ENCODE measurements at places on chromosomes 2 and 18. TPM values are rescaled to one million over a fixed set of nuclear protein-coding genes. Genes with fewer than 3 reads are reported as not detected.
A peak's percentile ranks its signal among the peaks of the same experiment; 100 is the strongest.

DNA sequence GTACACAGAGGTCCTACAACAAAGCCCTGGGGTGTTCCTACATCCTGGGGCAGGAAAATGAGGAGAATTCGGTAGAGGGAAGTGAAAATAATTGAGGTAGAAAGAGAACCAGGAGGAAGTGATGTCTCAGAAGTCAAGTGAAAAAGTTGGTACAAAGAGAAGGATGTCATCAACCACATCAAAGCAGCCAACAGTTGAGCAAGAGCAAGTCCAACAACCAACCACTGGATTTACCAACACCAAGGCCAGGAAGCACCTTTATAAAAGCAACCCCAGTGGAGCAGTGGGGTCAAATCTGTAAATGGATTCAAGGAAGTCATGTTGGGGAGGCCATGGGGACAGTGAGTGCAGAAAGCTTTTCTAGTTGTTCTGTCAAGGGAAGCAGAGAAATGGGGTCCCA, 360.4 kb downstream of the ZNF516 start:
- no peak for DNase-seq

The INPP1 gene
- total RNA-seq: 13.5 TPM

DNA sequence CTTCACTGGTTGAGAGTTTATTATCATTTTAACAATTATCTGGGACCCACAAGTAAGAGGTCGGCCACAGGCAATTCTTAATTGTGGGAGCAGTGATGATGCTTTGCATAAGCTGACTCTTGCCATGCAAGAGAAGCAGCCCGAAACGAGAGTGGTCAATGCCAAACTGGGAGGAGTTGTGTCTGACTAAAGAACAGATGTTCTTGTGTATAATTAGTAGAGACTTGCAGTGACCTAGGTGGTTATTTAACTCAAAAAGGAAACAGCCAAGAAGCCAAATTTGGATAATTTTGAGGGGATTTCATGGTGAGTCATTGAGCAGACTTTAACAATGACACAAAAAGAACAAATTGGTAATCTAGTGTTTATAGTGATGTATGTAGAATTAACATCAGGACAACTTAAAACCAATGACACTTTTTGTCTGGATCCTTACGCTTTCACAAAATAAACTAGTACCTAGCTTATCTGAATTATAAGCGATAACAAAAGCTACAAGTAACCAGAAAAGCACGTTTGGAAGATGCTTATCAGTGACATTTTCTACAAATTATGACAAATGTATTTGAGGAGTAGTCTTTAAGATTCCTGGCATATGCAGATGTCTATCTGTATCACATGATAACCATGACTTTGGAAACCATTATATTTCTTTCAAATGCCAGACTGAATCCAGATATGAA, 184.7 kb upstream of the DLGAP1 start:
- no peak for DNase-seq

The GAREM1 gene
- not detected for total RNA-seq

DNA sequence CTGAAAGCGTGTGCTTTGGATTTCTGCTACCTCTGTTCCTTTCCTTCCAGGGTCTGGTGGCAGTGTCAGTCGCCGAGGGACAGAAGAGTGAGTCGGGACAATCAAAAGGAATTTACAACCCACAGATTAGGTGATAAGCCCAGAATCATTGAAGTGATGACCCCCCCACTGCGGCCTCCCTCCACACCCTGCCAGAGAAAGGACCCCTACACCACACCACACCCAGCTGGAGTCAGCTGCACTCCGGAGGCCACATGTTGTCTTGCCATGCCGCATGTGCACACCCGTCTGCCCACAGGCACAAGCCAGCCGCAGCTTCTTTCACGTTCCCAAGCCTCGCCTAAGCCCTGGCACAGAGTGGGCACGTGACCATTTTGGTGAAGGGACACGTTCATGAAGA, 366.8 kb upstream of the SALL3 start:
- DNase-seq: peak; percentile 34

DNA sequence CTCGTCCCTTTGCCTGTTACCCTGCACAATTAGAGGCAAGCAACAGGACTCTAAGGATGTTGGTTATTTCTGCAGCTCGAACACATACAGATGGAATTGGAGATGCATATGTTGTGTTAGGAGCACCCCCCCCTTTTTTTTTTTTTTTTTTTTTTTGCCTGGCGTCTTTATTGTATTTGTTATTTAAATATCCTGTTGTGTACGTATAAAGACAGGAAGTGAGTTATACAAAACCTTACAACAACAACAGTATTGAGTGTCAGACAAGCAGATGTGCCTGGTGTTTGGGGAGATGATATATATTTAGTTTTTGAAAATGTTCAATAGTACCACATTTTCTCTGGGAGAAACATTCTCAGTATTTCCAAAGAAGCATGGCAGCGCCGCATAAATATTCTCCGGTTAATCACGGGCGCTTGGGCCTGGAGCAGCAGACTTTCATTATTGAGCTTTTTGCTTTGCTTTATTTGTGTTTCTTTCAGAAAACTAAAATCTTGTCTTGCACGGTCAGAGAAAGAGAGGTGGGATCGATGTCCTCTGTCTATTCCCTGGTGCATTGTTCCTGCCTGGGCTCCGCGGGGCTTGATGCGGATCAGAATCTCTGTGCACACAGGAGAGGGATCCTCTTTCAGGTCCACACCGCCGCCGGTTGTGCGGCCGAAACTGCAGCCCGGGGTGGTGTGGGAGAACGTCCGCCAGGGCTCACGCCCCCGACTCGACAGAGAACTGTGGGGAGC, 23.2 kb upstream of the ZNF516 start:
- DNase-seq: no peak

GRCh38 chr2:39865751-39866150, 86.7 kb upstream of the THUMPD2 start:
- DNase-seq: no peak

DNA sequence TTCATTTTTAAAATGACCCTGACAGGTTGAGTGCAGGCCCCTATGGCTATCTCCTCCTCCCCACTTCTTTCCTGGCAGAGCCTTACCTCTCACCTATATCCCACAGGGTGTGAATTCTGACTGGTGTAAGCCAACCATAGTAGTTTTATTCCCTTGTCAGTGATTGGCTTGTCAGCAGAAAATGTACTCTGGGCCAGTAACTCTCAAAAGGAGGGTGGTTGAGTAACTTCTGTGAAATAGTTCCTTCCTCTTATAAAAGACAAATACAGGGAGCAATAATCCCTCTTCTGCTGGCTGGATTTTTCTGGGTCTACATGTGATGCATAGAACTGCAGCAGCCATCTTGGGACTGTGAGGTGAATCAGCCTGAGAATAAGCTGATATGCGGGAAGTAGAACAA, 83.4 kb downstream of the RAPH1 start:
- no peak for DNase-seq

The CASP10 gene
- 17.5 TPM for total RNA-seq

- peak; percentile 86 for DNase-seq
These were observed 6.8 kb downstream of the ZFP36L2 start for GRCh38 chr2:43219383-43220228.

- no peak for DNase-seq
These were observed 664 bp downstream of the NETO1 start for GRCh38 chr18:72866901-72867745.

The ITGB6 gene
- total RNA-seq: not detected
